ENCODE measurements at places on chromosomes 2 and 18. TPM values are rescaled to one million over a fixed set of nuclear protein-coding genes. Genes with fewer than 3 reads are reported as not detected.

DNA sequence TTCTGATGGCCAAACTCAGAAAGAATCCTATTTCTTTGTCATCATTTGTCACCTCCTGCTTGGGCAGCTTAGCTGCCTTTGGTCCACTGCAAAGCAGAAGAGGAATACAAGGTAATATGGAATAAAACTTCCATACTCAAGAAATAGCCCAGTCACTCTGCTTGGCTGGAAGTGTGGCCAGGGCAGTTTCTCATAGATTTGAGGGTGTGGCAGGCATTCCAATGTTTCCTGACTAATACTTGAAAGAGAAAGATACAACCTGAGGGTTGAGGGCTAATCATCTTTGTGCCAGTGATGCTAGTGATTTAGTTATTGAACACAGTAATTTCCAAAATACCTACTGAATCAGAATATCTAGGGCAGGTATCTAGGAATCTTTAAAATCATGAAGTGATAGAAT is 83.1 kb downstream of the FAM161A start:
- no peaks in the 10 kb centered on the region for H3K4me1 ChIP-seq
- no peaks in the 10 kb centered on the region for H3K36me3 ChIP-seq
- no peak overlapping the region for H3K4me3 ChIP-seq
- no peaks in the 10 kb centered on the region for H3K27me3 ChIP-seq
- no peak for DNase-seq

The NGEF gene
- total RNA-seq: 1.5 TPM

The DUSP2 gene
- total RNA-seq: 2.3 TPM

DNA sequence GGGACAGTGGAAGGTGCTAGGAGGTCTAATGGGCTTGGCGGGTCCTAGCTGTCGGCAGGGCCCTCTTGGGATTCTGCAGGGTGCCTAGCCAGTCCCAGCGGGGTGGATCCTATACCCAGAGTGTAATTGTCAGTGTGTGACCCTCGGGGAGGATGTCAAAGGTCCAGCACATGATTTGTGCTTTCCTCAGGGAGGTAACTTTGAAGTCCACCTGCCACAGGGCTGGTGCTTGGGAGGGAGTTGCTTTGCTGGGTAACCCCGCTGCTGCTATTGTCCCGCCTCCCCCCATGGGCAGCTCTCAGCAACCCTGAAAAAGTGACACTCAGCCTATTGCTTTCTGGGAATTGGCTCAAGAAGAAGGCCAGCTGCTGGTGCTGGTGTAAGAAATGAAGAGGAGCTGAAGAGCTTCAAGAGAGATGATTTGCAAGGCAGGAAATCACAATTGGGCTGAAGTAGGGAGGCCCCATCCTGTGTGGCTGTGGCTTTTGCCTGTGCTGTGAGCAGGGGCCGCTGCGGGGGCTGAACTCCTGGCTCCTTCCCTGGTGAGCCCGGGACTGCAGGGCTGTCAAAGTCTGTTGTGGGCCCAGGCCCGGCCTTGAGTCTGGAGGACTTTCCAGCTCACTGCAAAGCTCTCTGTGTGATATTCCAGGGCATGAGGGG is 36.4 kb downstream of the EMILIN2 start:
- H3K27me3 ChIP-seq: peaks cover 4% of the 10 kb centered on the region
- no peak overlapping the region for H3K4me3 ChIP-seq
- H3K4me1 ChIP-seq: no peaks in the 10 kb centered on the region
- H3K36me3 ChIP-seq: no peaks in the 10 kb centered on the region
- DNase-seq: no peak

The ARHGEF4 gene
- 1.0 TPM for total RNA-seq

GRCh38 chr2:70790136-70790828 is at the start of gene FIGLA:
FIGLA (minus strand) TSS chr2:70790643; CDS start chr2:70790638, 5 bp downstream.
- peaks cover 6% of the 10 kb centered on the region for H3K4me1 ChIP-seq
- H3K27me3 ChIP-seq: peaks cover 32% of the 10 kb centered on the region
- no peak within 1 kb of the TSS for H3K27ac ChIP-seq
- DNase-seq: no peak
- H3K36me3 ChIP-seq: no peaks in the 10 kb centered on the region

- no peak for DNase-seq
- H3K36me3 ChIP-seq: no peaks in the 10 kb centered on the region
- H3K4me1 ChIP-seq: peaks cover 4% of the 10 kb centered on the region
- no peak overlapping the region for H3K4me3 ChIP-seq
- no peaks in the 10 kb centered on the region for H3K27me3 ChIP-seq
- H3K27ac ChIP-seq: no peak overlapping the region
Observed at GRCh38 chr2:44342854-44343253, 18.4 kb downstream of the PREPL start.

- no peaks in the 10 kb centered on the region for H3K36me3 ChIP-seq
- DNase-seq: no peak
- H3K4me1 ChIP-seq: peaks cover 22% of the 10 kb centered on the region
- H3K4me3 ChIP-seq: no peak overlapping the region
Observed at GRCh38 chr18:70284976-70285620, 3.7 kb upstream of the SOCS6 start.

GRCh38 chr2:163703386-163703785 is 32.4 kb downstream of the FIGN start:
- no peak for DNase-seq
- no peak overlapping the region for H3K27ac ChIP-seq
- H3K4me1 ChIP-seq: no peaks in the 10 kb centered on the region
- no peaks in the 10 kb centered on the region for H3K27me3 ChIP-seq

DNA sequence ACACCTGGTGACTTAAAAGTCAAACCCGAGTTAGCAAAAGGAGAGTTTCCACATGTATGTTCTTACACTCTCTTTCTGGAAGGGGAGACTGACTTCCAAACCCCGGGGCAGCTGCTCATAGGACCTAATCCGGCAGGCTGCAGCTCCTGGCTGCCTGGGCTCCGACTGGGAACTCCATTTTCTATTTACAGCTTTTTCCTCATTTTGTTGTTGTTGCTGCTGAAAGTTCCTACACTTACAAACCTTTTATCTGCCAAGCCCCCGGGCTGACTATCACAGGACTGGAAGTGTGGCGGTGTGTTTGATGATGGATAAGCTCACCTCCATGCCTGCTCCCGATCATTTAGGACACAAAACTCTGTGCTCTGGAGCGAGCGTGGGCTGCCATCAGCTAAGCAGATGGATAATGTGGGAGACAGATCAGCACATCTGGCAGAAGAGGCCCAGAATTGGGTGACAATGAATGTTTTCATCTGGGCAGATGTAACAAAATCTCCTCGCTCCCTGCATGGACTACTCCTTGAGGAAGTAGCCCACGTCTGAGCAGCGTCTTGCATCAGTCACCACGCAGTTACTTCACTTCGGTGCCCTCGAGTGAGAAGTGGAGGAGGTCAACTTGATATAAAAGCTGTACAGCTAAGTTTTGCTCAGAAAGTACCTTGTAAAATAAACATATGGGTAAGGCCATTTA is 114.4 kb upstream of the COPS8 start:
- H3K36me3 ChIP-seq: no peaks in the 10 kb centered on the region
- no peak overlapping the region for H3K4me3 ChIP-seq
- no peaks in the 10 kb centered on the region for H3K4me1 ChIP-seq
- H3K27me3 ChIP-seq: no peaks in the 10 kb centered on the region
- peak overlapping the region; percentile 63 for H3K27ac ChIP-seq
- DNase-seq: peak; percentile 28

The ROCK1 gene
- 11.0 TPM for total RNA-seq
